ENCODE measurements at places on chromosomes 2 and 18.

GRCh38 chr2:69309351-69310110 lies 77.5 kb downstream of the GFPT1 start:
- DNase-seq, result no peak

DNA sequence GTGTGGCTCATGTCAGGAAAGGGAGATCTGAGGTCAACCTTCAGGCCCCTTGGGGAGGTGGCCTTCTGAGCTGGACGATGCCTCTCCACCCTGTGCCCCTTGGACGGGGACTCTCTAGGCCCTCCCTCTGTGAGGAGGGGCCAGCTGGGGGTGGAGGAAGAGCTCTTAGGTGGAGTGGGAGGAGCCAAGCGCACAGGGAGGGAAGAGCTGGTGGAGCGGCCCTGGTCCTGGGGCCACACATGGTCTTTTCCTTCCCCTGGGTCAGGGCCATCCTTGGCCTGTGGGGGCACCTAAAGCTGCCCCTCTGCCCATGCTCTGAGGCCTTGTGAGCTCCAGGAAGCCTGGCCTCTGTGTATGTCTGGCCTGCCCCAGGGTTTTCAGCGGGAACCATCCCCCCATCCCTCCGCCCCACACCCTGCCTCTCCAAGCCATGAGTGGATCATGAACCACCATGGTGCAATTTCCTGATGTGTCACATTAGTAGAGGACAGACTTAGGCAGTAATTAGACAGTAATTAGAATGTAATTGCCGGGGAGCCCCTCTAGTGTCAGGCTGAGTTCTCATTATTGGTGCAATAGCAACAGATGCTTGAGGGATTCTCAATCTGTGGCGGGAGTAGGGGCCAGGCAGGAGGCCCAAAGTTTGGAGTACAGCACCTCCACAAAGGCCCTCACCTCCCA lies 63.0 kb downstream of the GLI2 start:
- DNase-seq, result no peak

DNA sequence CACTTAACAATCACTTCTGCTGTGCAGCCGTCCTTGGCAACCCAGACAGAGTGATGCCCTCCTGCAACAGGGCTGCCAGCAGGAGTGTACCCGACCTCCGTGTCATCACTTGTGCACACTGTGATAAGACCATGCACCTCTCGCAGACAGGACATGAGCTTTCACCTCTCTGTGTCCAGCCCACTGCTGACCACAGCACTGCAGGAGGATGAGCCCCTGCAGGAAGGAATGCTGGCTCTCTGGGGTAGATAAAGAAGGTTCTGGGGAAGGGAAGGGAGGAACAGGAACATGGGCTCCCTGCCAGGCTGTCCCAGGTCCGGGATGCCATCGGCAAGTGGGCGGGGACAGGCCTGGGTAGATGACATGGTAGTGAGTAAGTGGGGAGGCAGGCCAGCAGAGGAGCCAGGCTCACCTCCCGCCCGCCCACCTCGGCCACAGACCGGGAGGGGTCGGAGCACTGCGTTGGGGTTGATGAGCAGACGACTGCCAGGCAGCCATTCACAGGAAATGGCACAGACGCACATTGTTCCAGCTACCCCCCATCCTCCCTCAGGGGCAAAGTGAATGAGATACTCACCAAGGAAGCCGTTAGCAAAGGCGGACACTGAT lies 18.6 kb upstream of the COL6A3 start:
- DNase-seq, result peak; percentile 68

GRCh38 chr2:49288902-49289700 lies 134.8 kb upstream of the FSHR start:
- DNase-seq, result no peak

GRCh38 chr2:119180892-119181291 lies 22.3 kb upstream of the C1QL2 start:
- DNase-seq, result no peak

DNA sequence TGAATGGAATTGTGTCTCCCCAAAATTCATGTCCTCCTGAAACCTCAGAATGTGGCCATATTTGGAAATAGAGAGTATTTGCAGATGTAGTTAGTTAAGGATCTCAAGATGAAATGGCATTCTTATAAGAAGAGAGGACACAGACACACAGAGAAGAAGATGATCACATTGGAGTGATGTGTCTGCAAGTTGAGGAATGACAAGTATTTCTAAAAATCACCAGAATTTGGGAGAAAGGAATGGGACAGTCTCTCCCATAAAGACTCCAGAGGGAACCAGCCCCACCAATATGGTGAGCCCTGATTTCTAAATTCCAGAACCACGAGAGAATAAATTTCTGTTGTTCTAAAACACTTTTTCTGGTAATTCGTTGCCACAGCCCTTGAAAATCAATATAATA lies 166.3 kb downstream of the C1D start:
- DNase-seq, result no peak

DNA sequence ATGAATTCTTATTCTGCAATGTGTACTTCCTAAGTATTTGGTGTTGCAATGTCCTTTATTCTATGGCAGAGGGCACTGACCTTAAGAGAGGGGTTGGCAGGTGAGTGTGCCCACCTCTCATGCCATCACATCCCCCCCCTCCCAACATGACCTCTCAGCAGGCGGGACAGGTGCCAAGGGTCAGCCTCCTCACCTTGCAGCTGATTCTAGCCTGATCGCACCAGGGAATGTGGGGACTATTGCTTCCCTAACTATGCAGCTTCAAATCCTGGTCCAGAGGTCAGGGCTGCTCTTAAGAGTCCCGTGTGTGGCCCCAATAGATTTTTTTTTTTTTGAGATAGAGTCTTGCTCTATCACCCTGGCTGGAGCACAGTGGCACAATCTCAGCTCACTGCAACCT lies 9.5 kb downstream of the HJURP start:
- no peak for DNase-seq

GRCh38 chr18:10197097-10197496 lies 257.3 kb upstream of the APCDD1 start:
- DNase-seq, result no peak

GRCh38 chr2:159051661-159052060 lies 83.2 kb downstream of the TANC1 start:
- no peak for DNase-seq

- DNase-seq, result no peak
Measured at GRCh38 chr2:177275743-177276055, 11.2 kb upstream of the NFE2L2 start.

GRCh38 chr2:134276381-134277172 lies 22.7 kb downstream of the MGAT5 start:
- DNase-seq, result no peak

DNA sequence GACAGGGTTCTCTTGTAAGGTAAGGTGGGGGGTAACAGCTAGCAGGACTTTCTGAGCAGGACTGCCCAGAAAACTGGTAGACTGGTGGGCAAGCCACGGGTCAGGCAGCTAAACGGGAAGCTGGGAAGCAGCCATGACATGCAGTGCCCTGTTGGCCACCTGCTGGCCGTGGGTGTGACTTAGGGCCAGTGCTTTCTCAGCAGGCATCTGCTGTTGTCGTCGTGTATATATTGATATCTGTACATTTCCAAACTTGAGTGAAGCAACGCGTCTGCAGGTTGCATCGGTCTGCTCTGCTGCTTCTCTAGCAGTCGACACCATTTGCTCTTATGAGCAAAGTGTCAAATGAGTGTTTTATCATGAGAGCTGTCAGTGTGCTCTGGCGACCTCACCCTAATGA lies 31.0 kb downstream of the COA5 start:
- no peak for DNase-seq

DNA sequence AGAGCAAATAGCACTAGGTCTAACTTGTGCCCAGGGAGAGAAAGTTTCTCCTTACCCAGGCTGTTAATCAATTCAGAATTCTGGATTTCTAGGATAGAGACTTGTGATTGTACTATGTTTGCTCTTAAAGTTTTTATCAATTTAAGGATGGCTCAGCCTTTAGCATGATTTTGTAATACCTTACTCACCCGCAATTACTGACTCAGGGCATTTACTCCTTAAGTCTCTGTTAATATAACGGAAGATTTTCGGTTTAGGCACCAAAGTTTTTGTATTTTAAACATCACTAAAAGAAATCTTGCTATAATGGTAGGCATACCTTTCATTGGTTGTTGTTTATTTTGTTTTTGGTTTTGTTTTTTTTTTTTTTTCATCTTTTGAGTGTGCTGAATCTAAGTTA lies 358.2 kb downstream of the RBM43 start:
- DNase-seq, result no peak

DNA sequence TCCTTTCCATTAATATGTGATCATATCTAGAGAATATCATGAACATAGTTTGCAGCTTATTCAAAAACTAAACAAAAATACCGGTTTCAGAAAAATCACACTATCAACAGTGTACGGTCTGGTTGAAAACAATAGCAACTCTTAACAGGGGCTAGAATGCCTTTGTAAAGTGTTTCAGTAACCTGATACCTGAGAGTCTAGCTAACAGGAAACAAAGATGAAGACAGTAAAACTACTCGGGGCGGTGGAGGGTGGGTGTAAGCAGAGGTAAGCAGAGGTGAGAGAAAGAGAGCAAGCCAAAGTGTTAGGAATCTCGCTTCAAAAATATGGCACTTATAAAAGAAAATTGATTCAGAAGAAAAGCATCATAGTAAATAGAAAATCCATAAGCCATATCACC lies 109.0 kb upstream of the RGPD4 start:
- DNase-seq, result no peak

GRCh38 chr2:58107803-58108710 lies 61.5 kb downstream of the VRK2 start:
- no peak for DNase-seq

GRCh38 chr2:98295721-98296414 lies 50.4 kb upstream of the CNGA3 start:
- DNase-seq, result no peak

DNA sequence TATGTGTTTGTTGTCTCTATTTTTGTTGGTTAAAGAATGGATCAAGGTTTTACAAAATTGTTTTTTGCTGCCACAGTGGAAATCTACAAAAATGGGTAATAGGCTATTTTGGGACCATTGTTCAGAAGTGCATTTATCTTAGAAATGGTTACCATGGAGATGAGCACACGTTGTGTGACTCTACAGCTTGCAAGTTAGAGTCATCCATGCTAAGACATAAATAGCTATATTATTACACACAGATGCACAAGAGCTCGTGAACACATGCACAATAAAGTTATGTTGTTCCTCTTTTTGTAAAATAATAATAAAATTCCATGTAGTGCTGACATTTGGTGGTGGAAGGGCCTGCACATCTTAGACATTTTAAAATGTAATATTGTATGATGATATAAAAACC lies 15.5 kb upstream of the DUSP19 start:
- DNase-seq, result no peak

- no peak for DNase-seq
Measured at GRCh38 chr2:208280933-208281332, 14.9 kb downstream of the PIKFYVE start.

GRCh38 chr2:30306522-30306921 lies 75.2 kb downstream of the LBH start:
- DNase-seq, result no peak

GRCh38 chr2:180842461-180842860 lies 137.9 kb upstream of the UBE2E3 start:
- no peak for DNase-seq

GRCh38 chr2:54471221-54471711 lies 15.1 kb downstream of the SPTBN1 start:
- no peak for DNase-seq

GRCh38 chr2:60440079-60440766 lies 113.2 kb downstream of the BCL11A start:
- DNase-seq, result no peak

- DNase-seq, result no peak
Measured at GRCh38 chr2:132384491-132385151, 32.0 kb upstream of the GPR39 start.

DNA sequence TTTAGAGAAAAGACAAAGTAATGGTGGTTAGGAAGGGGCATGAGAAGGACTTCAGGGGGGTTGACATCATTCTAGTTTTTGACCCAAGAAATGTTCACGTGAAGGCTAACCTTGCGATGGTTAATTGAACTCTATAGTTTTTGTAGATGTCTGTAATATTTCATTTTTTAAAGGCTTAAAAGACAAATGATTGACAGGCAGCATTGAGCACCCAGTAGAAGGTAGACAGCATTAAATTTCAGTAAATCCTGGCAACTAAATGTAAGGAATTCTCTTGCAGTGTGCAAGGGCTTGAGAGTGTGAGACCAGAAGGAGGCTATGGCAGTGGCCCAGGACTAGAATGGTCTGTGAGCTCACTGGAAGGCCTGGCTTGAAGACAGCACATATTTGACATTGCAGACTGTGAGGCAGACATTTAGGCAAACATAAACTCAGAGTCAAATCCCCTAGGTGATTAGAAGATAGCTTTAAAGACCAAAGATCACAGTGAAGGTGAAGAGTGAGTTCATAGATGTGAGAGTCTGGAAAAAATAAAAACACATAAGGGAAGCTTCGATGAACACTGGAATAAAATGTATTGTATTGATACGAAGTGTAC lies 100.1 kb upstream of the MAP4K4 start:
- no peak for DNase-seq

GRCh38 chr2:239392688-239393387 lies 8.0 kb downstream of the HDAC4 start:
- DNase-seq, result no peak

DNA sequence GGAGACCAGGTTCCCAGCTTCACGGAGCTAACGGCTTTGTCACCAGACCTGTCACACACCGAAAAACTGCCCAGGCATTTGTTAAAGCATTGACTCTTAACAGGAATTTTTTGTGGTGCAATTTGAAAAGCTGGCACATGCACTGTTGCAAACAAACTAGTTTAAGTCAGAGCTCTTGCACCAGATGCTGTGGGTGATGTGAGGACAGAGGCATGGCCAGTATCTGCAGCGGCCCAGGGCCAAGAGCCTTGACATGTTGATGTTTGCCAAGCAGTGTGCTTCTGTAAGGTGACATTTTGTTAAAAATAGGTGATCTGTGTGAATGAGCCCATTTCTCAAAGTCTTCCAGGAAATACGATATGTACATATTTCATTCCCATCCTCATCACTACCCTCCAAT lies 142.5 kb downstream of the MTCL1 start:
- DNase-seq, result no peak

DNA sequence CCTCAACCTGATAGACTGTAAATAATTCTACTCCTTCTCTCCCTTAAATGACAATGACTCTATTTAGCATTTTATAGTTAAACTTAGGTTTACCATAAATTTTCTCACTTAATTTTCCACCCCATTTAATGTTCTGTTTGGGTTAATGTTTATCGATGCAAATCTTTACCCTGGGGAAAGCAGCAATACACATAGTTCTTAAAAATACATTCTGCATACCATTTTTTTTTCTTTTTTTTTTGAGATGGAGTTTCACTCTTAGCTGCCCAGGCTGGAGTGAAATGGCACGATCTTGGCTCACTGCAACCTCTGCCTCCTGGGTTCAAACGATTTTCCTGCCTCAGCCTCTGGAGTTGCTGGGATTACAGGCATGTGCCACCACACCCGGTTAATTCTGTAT lies 14.0 kb downstream of the STAM2 start:
- DNase-seq, result no peak

DNA sequence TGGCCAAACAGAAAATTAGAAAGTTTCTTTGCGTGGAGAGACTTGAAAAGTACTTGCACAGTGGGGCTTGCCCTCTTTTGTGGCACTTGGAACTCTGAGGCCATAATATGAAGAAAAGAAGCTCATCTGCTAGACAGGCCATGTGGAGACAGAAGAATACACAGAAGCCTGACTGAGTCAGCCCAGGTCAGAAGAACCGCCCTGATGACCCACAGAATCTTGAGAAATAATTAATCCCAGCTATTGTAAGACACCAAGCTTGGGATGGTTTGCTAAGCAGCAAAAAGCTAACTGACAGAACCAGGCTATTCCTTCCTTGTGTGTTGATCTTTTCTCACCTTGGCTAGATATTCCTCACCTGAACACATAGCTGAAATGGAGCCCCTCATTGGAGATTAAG lies 33.7 kb downstream of the G6PC2 start:
- DNase-seq, result no peak

GRCh38 chr2:174826051-174826450 lies 61.8 kb upstream of the CHRNA1 start:
- no peak for DNase-seq

All from activated naive CD4-positive, alpha-beta T cell treated with anti-CD3 and anti-CD28 coated beads, Interleukin-2, amount 50 U/mL, for 16 hours (primary cell).